CD4-positive, alpha-beta T cell (primary cell): ENCODE measurements at places on chromosomes 11 and 22.
A peak's percentile ranks its signal among the peaks of the same experiment; 100 is the strongest.

DNA sequence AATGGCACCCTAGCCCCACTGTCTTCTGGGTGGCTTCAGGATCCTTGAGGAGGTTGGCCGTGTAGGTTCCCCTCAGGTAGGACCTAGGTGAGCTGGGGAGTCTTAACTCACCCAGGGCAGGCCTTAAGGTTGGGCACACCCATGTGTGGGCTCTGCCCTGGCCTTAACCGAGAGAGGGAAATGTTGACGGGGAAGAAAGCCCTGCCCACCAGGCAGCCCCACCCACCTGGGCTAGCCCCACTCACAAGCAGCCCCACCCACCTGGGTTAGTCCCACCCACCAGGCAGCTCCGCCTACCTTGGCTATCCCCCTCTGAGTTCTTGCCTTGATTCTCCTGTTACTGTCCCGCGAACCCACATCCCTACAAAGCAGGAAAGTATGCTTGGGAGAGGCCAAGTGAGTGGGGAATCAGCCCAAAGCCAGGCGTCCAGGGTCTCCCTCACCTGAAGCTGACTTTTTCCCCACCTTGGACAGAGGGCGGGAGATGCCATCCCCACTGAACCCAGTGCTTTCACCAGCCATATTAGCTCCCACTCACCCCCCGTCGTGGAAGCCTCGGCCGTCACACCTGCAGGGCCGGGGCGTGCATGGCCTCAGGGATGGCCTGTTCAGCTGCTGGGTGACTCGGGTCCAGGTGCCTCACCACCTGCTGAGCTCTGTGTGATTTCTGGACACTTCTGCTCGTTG lies at the start of gene MYEOV:
TSS of gene MYEOV (plus strand) at position 337 of the 687 bp plus-strand sequence. CDS start 1,200 bp downstream, outside the sequence.
- peak; percentile 7 for DNase-seq

GRCh38 chr11:66238786-66239413 lies 29.5 kb upstream of the RAB1B start:
- DNase-seq = no peak

DNA sequence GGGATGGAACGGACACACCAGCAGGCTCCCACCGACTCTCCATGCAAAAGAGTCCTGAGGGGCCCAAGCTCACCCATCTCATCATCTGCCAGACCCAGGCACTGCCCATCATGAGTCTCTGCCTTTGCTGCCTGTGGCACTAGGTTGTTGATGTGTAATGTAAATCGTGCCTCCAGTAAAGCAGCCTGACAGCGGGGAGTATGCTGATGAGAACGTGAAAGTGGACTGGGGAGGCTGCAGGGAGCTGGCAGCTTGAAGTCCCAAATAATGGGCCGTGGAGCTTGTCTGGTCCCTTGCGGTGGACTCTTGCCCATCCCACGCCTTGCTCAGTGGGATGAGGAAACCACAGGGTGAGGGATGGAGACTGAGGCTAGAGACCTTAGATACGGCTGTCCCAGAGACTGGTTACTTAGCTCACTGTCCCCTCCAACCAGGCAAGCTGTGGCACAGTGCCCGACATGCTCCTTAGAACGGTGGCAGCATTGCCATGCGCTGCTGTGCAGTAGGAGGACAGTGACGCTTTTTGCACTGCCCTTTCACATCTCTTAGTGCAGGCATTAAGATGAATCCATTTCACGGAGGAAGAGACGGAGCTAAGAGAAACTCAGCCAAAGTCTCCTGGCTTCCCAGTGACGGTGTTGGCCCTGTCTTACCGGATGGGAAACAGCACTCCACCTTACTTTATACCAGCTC lies 39.6 kb upstream of the PLET1 start:
- DNase-seq = no peak

- no peak for DNase-seq
Observed at GRCh38 chr11:110027627-110028371, 65.4 kb upstream of the ZC3H12C start.

GRCh38 chr22:38956551-38956950 lies 858 bp upstream of the APOBEC3A start:
- DNase-seq = no peak

DNA sequence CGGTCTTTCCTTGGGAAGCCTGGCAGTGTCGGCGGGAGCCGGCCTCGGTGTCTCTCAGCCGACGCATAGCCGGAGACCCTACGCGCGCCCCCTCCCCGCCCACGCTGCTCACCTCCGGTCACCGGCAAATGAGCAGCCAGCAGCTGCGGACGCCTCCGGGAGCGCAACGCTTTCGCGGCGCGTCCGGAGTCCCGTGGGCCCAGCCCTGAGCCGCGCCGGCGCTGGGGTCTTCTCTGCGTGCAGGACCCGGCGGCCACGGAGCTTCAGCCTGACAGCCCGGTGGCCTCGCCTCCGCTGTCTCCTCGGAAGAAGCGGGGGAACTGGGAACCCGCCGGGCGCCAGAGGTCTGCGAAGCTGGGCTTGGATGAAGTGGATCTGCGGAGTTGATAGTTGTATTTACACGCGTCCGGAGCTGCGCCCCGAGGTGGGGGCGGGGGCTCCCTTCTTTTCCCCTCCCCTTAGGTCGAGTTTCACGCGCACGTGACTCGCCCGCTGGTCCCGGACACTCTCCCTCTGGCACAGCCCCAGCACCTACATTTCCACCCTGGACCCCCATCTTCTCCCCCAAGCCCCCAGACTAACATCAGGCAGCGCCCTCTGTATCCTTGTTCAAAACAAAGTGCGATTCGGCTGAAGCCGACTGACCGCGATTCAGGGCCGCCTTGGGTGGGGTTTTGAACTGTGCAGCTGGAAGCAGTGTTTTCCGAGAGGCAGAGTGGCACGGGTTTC lies at the start of gene SLC43A1:
TSS of gene SLC43A1 (minus strand) at position 371 of the 729 bp plus-strand sequence. CDS start 1,591 bp downstream, outside the sequence.
- DNase-seq = no peak

DNA sequence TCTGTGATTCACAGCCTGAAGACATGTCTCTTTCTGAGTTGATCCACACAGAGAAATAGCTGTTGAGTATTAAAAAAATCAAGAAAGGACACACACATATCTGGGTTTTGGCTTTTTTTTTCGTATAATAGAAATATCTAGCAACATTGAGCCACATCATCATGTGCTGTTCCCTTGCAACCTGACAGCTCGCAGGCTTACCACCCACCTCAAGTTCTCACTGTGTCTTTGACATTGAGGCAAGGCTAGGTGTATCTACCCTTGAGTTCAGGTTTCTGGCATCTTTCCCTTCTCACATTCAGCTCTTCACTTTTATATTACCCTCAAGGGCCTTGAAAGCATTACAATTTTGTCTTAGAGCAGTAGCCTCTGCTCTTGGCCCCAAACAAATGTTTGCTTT lies 490.3 kb upstream of the KIRREL3 start:
- DNase-seq = no peak

DNA sequence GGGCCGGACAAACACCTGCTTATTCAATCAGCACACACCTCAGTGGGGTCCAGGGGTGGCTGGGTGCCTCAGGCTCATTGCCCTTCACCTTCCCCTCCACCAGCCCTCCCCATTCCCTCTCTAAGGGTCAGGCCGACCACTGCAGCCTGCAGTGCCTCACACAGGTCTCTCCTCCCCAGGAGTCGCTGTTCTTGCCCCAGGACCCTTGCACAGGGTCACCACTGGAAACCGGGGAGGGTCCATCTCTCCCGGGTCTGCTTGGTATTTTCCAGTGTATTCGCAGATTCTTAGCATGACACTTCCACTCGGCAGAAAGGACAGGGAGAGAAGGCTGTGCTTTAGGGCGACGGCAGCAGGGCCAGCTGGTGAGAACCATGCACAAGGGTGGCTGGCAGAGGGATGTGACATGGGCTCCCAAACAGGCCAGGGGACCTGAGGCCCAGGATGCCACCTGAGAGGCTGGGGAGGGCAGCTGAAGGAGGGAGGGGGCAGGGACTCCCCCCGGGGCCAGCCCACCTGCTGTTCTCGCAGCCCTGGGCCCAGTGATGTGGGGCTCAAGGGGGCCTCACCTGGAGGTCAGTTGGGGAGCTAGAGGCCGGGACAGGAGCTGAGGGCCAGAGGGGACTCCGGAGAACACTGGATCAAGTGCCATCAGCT lies 16.1 kb upstream of the TBX1 start:
- no peak for DNase-seq
